Caco-2 (cell line): ENCODE measurements at places on chromosomes 12 and 14. TPM values are rescaled to one million over a fixed set of nuclear protein-coding genes. Genes with fewer than 3 reads are reported as not detected.

Gene PRPH
- 3.2 and 4.9 TPM in 2 replicates for total RNA-seq

- no peak for DNase-seq
- H3K27ac ChIP-seq, result no peak overlapping the region
- H3K36me3 ChIP-seq, result no peaks in the 10 kb centered on the region
- no peaks in the 10 kb centered on the region for H3K4me1 ChIP-seq
- no peaks in the 10 kb centered on the region for H3K27me3 ChIP-seq
- no peak overlapping the region for H3K4me3 ChIP-seq
Observed at GRCh38 chr12:129325566-129325965, 472.3 kb downstream of the GLT1D1 start.

Gene RFLNA
- 15.4 and 21.1 TPM in 2 replicates for total RNA-seq

GRCh38 chr12:124636138-124636978 lies 68.9 kb upstream of the NCOR2 start:
- peak; percentile 82 for DNase-seq
- no peaks in the 10 kb centered on the region for H3K36me3 ChIP-seq
- peak overlapping the region; percentile 64 for H3K27ac ChIP-seq
- peaks cover 64% of the 10 kb centered on the region for H3K4me1 ChIP-seq
- H3K27me3 ChIP-seq, result no peaks in the 10 kb centered on the region
- no peak overlapping the region for H3K4me3 ChIP-seq

GRCh38 chr14:29518335-29518734 lies 409.3 kb downstream of the PRKD1 start:
- H3K4me3 ChIP-seq, result no peak overlapping the region
